ENCODE measurements at places on chromosomes 16 and 17.

DNA sequence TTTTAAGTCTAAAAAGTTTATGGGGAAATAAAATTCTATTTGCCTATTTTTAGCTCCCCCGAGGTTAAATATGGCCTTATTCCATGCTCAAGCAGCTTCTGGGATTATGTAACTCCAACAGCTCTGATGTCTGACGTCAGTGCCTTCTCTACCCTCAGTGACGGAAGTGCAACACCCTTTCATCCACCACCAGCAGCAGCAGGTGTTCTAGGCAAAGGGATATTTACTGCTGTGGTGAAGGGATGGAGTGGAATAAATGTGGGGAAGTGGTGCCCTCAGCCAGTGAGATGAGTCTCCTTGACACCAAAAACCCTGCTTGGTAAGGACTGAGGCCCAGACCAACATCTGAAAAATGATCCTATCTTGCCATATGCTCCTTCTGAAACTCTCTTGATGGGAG, 247.4 kb downstream of the SHISA9 start:
- no peak for DNase-seq

DNA sequence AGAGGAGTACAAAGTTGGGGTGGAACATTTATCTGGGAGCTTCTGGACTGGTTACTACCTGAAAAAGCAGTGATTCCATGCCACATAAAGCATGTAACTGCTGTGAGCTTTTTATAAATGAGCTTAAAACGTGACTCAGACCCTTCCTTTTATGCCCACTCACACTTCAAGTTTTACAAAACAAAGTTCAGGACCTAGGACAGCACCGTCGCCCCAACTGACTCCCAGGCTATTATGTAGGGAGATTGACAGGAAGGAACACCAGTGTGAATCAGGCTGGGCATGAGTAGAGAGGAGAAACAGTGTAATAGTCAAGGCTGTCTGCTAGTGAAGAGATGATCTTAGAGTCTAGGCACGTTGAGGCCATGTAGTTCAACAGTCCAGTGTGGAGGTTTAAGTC, 91.6 kb upstream of the DNAH9 start:
- no peak for DNase-seq

GRCh38 chr17:50952013-50952412, 85.9 kb upstream of the TOB1 start:
- no peak for DNase-seq

DNA sequence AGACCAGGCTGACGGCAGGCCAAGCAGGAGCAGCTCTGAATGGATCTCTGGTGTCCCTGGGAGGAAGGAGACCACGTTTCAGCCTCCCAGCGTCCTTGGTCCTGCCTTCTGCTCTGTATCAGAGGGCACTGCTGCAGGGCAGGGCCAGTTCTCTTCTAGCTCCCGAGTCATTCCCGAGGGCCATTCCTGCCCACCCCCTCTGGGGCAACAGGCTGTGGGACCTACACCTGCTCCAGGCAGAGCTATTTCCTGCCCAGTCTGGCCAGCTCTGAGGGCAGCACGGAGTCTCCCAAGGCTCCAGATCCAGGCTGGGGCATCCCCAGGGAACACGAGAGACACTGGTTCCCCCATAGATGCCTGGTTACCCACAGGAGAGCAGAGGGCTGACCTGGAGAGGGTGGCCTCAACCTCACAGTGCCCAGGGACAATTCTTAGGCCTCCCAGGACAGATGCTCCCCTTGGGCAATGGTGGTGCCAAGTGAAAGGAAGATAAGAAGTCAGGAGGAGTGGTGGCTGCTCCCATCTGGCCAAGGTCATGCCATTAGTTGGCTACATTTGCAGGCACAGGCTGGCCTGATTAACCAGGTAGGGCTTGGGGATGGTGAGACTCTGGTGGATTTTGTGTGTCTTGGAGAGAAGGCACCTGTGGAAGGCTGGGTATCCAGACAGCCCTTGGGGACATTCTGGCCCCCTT, 2.0 kb downstream of the WFIKKN2 start:
- no peak for DNase-seq

DNA sequence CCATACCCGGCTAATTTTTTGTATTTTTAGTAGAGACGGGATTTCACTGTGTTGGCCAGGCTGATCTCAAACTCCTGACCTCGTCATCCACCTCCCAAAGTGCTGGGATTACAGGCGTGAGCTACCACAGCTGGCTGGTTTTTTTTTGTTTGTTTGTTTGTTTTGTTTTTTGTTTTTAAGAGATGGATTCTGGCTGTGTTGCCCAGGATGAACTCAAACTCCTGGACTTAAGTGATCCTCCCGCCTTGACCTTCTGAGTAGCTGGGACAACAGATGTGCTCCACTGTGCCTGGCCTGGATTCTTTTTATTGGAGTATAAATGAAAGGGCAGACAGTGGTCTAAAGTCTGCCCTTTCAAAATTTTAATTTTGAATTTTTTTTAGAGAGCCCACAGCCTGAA, 44.7 kb downstream of the FOXK2 start:
- DNase-seq: no peak

DNA sequence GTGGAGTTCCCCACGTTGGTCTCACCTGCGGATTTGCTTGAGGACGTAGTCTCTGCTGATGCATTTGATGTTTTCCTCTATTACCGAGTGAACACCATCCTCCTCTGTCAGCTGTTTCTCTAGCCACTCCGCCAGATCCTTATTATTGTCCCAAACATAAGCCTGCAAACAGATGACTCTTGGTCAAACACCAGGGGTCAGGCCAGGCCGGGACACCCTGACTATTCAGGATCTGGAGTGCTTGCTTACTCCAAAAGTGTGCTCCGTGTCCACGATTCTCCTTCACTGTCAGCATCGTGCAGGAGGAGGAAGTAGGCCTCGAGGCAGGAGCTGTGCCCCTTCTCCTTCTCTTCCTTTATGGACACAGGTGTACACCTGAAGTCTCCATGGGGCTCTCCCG, 140.2 kb downstream of the AATF start:
- DNase-seq: no peak

DNA sequence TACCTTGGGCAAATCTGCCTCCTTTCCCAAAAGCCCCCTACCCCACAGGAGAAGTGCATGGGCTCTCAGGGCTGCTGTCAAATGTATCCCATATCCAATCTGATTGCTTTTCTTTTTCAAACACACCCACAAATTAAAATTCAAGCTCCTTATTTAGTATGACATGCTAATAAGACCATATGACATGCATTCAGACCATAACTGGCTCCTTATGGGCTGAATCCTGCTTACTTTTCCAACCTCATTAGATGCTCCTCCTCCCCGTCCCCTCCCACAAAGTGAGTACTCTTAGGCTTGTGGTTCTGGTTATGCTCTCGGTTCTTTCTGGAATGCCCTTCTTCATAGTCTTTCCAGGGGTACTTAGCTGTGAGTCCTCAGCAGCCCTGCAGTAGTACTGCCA, 59.0 kb upstream of the TOM1L1 start:
- DNase-seq: no peak

- no peak for DNase-seq
Measured at GRCh38 chr17:2704031-2704889, 7.3 kb downstream of the CLUH start.

DNA sequence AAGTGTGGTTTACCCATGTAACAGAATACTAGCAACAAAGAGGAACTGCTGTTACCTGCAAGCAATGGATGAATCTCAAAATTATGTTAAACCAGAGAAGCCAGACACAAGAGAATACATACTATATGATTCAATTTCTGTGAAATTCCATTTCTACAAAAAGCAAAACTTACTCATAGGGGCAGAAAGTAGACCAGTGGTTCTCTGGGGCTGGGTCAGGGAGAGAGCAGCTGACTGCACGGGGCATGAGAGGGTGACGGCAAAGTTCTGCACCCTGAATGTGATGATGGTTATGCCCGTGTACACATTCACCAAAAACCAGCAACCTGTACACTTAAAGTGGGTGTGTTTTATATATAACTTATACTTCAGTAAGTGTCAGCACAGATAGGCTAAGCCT, 3.1 kb downstream of the ZNF843 start:
- DNase-seq: no peak

GRCh38 chr16:10495031-10495345, 85.4 kb downstream of the EMP2 start:
- DNase-seq: no peak

- DNase-seq: no peak
Measured at GRCh38 chr17:70521821-70522256, 352.5 kb downstream of the KCNJ2 start.

- DNase-seq: no peak
Measured at GRCh38 chr17:75590314-75590761, 2.7 kb downstream of the MYO15B start.

GRCh38 chr16:8796469-8797363, 723 bp downstream of the TMEM186 start:
- no peak for DNase-seq

GRCh38 chr17:57107498-57108101, 22.6 kb downstream of the AKAP1 start:
- no peak for DNase-seq

DNA sequence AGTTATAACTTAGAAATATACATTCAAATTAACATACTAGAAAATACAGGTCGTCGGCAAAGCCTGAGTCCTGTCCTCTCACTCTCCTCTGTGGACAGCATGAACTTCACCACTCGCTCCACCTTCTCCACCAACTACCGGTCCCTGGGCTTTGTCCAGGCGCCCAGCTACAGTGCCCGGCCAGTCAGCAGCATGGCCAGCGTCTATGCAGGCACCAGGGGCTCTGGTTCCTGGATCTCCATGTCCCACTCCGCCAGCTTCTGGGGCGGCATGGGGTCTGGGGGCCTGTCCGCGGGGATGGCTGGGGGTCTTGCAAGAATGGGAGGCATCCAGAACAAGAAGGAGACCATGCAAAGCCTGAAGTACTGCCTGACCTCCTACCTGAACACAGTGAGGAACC, 319.4 kb downstream of the ZFHX3 start:
- DNase-seq: no peak

GRCh38 chr16:67477960-67478554, 2.9 kb downstream of the ATP6V0D1 start:
- DNase-seq: no peak

DNA sequence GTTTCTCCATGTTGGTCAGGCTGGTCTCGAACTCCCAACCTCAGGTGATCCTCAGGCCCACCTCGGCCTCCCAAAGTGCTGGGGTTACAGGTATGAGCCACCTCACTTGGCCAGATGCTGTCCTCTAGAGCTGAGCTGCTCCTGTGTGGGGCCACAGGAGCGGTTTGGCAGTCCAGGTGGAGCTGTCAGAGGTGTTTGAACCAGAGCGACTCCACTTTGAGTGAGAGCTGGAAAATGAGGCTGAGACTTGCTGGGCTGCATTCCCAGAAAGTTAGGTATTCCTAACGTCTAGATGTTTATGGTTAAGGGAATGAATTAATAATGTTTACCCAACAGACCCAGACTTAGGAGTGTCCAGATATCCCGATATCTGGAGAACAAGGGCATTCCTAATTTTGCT, 16.8 kb upstream of the PSMD7 start:
- DNase-seq: no peak

DNA sequence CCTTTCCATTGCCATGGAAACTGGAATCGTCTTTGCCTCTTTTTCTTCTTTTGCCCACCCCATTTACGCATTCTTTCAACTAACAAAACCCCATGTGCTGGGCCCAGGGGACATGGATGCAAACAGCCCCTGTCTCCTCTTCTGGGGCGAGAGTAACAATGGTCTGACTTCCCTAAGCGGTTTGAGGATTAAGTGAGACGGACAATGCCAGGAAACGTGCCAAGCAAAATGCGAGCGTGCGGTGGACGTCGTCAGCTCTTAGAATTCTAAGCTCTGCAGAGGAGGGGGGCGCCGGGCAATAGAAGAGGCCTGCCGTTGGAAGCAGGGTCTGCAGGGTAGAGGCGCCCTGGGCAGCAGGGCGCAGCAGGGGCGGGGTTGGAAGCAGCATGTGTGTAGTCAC, 42.4 kb upstream of the JPH3 start:
- no peak for DNase-seq

DNA sequence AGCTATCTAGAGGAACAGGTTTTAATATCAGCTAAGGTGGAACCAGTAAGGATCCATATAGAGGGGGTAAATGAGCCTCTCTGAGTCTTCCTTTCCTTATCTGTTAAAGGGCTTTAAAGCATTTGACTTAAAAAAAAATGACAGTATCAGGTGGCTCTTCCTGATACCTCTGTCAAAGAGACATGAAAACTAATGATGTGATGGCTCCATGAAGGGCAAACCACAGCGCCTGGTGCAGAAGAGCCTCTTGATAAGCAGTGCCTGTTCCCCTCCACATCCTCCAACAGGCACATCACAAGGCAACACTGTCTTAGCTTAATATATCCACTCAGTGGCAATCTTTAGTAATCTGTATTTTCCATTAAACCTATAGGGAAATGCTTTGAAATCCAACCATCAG, 68.9 kb downstream of the USP31 start:
- no peak for DNase-seq

DNA sequence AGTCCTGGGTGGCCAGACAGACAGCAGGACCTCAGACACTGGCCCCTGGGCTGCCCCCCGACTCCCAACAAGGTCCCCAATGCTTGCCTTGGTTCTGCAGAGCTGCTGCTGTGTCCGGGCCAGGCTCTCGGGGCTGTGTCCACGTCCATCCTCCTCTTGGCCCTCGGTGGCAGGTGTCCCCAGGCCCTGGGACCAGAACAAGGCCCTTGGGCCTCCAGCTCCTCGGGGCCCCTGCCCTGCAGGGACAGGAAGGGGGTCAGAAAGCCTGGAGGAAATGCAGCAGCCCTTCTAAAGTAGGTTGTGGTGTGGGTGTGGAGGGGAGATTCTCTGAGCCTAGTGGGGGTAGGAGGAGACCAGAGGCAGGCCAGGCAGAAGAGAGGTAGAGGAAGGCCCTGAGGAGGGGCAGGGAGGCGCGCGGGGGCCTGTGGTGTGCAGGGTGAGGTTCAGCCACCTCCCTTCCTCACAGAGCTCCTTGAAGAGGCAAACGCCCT, 2.5 kb upstream of the AXIN1 start:
- DNase-seq: no peak

DNA sequence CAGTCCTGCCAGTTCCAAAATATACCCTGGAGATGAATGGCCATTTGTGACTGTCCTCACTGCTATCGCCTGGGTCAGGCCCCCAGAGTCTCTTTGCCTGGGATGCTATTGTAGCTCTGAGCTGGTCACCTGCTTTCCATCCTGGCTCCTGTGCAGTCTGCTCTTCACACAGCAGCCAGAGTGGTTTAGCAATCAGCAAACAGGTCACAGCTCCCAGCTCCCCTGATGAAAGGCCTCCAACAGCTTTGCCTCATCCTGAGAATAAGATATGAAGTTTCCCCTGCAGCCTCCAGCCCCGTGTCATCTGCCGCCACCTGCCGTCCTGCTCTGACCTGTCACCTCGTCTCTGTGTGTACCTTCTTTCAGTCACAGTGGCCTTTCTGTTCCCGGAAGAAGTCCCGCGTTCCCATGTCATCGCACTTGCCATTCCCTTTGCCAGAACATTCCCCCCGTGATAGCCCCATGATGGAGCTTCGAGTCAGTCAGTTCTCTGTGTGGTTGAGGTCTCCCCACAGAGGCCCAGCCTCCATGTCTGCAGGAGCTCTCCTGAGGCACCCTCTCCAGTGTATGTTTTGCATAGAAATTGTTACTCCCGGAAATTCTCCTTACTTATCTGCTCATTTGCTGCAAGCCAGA, 281.5 kb downstream of the SNX29 start:
- peak; percentile 72 for DNase-seq

- no peak for DNase-seq
Measured at GRCh38 chr17:81455387-81455786, 57.2 kb downstream of the ACTG1 start.

- no peak for DNase-seq
Measured at GRCh38 chr16:85552980-85553435, 60.1 kb upstream of the GSE1 start.

GRCh38 chr16:56984639-56985038, 4.7 kb upstream of the NLRC5 start:
- DNase-seq: no peak
